ENCODE measurements at places on chromosomes 3 and 15.

DNA sequence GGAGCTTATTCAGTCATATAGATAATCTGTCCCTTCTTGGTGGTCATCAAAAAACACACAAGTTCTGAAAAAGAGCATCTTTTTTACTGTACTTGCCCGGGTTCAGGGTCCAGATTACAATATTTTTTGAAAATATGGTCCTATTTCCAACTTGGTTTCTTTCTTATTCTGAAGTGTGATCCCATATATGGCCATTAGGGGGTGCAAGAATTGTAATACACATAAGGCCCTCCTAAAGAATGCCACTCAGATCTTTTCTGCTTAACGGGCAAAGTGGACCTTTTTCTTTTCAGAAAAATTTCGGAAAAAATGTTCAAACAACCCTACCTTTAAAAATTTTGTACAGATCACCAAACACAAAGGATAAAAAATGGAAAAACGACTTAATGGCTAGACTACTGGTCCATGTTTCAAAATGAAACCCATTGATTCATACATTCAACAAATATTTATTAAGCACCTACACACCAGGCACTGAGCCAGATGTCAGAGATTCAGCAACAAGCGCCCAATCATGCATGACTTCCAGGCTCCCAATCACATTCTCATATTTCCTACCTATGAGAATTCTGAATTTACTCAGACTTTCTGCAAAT lies 102.0 kb upstream of the MYRIP start:
- peak; percentile 40 for DNase-seq

DNA sequence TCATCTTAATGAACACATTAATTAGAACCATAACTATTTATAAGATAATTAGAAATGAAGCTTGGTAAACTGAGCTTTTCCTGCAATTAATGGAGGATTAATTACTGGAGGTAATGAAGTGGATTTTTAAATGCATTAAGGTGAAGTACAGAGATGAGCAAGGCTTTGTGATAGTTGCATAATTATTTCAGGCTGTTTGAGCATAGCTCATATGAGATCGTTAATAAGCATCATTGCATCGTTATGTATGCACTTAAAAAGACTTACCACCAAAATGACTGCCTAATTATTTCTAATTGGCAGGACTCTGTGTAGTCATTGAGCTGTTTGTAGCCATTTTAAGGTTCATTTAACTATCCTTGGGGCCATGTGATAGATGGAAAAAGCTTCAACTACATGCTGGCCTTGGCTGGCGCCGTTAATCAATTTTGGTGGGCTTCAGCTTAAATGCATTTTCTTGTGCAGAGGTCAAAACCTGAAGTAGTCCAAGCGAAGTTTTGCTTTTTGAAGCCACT lies 55.3 kb downstream of the RSRC1 start:
- no peak for DNase-seq

- DNase-seq = no peak
Observed at GRCh38 chr3:79672731-79673130, 95.1 kb downstream of the ROBO1 start.

GRCh38 chr3:16928386-16929132 lies 43.8 kb downstream of the PLCL2 start:
- no peak for DNase-seq

- no peak for DNase-seq
Observed at GRCh38 chr3:12296511-12296910, 7.6 kb downstream of the PPARG start.

DNA sequence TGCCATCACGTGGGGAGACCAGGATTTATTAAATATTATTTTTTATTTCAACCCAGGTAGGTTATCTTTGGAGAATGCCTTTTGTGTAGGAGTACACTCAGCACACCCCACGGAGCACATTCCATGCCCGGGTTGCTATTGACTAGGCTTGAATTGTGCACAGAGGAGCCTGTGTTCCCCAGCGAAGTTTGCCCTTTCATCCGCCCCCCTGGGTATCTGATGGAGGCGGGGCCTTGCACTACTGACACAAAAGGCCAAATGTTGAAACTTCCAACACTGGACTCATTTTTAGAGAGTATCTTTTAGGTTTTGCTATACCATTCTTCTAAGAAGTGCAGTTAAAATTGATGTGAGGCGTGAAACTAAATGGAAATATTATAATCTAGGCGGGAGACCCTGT lies 39.3 kb upstream of the PPP4R2 start:
- DNase-seq = no peak

DNA sequence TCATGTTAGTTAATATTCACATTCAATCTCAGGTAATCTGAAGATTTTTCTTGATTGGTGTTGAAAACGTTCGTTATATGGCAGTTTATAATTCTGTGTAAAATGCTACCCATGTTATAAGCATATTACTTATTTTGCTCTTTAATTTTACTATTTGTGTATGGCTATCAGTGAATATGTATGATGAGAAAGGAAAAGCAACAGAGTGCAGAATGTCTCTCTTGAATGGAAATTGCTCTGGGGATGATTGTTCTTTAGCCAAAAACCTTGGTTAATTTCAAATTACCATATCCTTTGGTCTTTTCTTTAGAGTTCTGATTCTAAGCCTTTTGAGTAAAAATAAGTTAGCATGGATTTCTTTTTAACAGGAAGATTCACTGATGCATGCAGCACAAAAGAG lies 2.5 kb downstream of the SERPINI1 start:
- no peak for DNase-seq

DNA sequence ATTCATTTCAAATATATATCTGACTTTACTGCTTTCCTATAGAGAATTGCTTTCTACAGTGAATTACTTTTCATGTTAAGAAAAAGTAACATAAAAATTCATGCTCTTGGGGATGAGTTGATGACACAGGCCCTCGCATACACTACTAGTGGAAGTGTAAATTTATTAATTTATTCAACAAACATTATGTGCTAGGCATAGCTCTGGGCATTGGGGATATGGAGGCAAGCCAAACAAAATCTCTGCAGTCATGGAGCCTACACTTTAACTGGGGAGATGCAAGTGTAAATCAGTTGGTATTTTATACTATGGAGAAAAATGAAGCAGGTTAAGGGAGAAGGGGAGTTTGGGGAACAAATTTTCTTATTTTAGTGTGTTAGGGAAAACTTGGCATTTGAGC lies 340.7 kb downstream of the RAP2B start:
- no peak for DNase-seq

DNA sequence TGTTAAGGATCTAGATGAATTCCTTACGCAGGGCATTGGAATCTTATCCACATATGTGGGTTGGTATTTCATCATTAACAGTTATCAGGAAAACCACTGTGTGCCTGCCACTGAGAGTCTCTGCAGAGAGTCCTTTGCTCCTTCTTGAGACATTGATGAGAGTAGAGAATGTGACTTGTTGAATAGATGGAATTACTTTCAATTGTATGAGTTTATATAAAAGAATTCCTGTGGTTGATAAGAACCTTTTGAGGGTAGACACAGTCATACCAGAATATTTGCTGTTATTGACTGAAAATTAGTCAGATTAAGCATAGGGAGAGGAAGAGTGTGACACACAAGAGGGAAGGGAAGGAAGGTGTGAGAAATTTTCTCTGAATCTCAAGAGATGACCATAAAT lies 30.8 kb downstream of the ARHGEF26 start:
- DNase-seq = no peak

- no peak for DNase-seq
Observed at GRCh38 chr3:99472385-99472784, 166.0 kb upstream of the COL8A1 start.

DNA sequence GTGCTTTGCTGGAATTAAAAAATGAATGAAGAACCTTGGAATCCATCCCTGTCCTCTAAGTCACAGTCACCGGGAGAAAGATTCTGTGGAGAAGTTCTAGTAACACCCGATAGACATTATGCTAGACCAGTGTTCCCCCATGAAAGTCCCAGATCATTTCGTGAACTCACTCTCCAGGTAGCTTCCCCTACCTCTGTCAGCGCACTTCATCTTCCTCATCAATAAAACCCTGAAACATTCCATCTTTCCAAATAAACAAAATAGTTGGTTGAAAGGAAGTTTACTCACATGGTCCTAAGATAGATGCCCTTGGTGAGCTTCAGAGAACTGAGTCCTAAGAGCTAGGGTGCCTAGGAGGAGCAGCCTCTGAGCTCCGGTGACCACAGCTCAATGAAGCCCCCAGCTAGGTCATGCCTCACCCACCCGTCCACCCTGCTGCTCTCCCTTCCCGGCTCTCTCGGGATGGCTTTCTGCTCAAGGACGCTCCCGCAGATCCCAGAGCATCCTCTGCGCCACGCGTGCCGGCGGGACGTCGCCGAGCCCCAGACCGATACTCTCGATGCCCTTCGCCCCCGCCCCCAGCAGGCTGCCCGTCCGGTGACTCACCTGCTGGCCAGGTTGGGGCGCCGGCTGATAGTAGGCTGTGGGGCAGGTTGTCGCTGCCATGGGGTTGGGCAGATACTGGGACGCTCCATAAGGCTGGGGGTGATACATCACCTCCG lies 776 bp downstream of the VGLL3 start:
- DNase-seq = no peak

GRCh38 chr15:69919816-69920215 lies 177.9 kb downstream of the TLE3 start:
- DNase-seq = peak; percentile 30

DNA sequence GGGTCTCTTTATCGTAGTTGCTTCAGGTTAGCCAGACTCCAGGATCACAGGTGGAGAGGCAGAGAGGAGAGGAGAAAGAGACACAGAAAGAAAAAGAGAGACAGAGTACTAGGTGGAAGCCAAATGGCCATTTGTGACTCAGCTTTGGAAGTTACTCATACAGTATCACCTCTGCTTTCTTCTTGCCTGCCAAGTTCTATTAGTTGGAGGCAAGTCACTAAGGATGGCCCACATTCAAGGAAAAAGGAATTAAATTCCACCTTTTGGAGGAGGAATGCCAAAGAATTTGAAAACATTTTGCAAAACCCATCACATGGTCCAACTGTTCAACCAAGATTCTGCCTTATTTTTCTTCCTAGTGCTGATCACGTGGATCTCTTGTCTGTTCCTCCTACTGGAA lies 291.1 kb downstream of the CHL1 start:
- no peak for DNase-seq

DNA sequence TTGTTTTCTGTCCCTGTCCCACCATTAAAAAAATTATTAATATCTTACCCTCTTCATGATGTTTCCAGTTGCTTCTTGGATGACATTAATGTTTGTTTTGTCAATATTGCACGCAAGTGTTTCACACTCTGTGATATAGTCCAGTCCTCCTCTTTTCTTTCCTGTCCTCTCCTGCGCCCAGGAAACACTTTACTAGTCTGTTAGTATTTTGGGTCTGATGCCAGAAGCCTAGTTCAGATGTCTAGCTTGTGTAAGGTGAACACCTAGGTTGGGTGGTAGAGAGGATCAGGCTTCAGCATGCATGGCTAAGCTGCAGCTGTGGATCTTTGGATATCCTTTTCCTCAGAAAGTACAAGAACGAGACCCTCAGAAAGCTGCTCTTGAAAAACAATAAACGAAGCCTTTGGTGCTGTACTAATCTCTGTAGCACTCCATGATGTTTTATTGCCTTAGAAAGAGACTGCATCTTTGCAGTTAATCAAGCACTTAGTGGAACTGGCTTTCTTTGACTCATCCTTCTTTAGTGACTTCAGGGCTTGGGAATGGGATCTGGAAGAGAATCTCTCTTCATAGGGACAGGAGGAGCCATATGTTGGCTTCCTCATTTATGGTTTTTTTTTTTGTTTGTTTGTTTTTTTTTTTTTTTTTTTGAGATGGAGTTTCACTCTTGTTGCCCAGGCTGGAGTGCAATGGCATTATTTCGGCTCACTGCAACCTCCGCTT lies 253.4 kb downstream of the LPP start:
- DNase-seq = no peak

All from NCI-H1417 (cell line).